ENCODE measurements at places on chromosomes 3 and 15. TPM values are rescaled to one million over a fixed set of nuclear protein-coding genes. Genes with fewer than 3 reads are reported as not detected.

Gene CADM2
- total RNA-seq = 0.26 TPM

Gene SLC38A3
- total RNA-seq = not detected

Gene RASSF1
- 15.5 TPM for total RNA-seq

Gene GRM7
- not detected for total RNA-seq

- no peak for DNase-seq
These were observed 115.2 kb downstream of the NTRK3 start for GRCh38 chr15:88141269-88141889.

DNA sequence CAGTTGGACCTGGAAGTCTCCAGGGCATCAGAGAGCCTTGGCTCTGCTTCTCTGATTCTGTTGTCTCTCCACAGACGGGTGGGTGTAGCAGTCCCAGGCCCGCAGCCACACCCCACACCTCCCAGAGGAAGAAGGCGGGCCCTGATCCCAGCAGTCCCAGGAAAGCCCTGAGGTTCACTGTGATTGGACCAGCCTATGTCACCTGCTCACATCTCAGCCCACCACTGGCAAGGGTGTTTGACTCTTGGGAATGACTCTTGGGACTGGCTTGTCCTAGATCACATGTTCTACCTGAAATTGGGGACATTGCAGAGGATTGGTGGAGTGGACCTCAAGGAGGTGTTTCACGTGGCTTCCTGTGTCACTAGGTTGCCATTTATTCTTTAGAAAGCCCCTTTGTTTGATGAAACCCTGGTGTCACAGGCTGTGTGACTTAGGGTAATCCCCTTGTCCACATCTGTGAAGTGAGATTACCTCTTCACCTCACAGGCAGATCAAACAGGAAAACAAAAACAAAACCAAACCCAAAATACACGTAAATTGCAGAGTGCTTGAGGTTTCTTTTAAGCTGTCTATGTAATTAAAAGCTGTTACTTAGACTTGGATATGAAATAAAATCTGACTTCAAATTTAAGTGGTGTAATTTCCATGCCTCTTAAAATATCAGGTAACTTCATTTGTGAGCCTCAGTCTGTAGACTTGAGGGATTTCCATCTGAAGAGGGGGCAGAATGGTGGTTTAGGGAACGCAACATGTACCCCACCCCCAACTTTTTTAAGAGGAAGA lies 26.7 kb downstream of the FLNB start:
- DNase-seq = no peak

Gene CELF6
- total RNA-seq = not detected

Gene IGDCC3
- not detected for total RNA-seq

- peak; percentile 60 for DNase-seq
These were observed 6.7 kb upstream of the SEC11A start for GRCh38 chr15:84722628-84723027.

- no peak for DNase-seq
These were observed 1.4 kb downstream of the NDUFB4 start for GRCh38 chr3:120597445-120598049.

GRCh38 chr3:23161896-23162570 lies 41.1 kb upstream of the UBE2E2 start:
- peak; percentile 70 for DNase-seq

Gene SLC28A2
- not detected for total RNA-seq

- peak; percentile 45 for DNase-seq
These were observed 507.7 kb downstream of the IGSF11 start for GRCh38 chr3:118526758-118527513.

- DNase-seq = peak; percentile 51
These were observed 213.7 kb downstream of the DIPK2A start for GRCh38 chr3:144185276-144185675.

GRCh38 chr3:29156086-29156715 lies 124.7 kb upstream of the RBMS3 start:
- peak; percentile 69 for DNase-seq

DNA sequence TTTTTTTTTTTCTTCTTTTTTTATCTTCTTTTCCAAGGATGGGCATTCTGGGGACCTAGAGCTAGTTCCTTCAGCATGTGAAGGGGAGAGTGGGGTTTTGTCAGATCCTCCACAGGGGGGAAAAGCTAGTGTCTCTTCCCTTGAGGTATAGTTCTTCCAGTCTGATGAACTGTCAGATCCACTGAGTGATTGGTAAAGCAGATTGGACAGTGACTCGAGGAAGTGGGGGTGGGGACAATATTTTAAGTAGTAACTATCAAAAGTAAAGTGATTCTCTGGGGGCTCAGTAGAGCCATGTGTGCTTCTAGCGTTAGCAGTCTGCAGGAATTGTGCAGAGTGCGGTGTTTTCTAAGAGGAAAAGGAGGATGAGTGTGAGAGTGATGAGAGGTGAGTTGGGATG lies 62.0 kb upstream of the TRIM71 start:
- DNase-seq = no peak

Gene ZNF660
- 0.26 TPM for total RNA-seq

DNA sequence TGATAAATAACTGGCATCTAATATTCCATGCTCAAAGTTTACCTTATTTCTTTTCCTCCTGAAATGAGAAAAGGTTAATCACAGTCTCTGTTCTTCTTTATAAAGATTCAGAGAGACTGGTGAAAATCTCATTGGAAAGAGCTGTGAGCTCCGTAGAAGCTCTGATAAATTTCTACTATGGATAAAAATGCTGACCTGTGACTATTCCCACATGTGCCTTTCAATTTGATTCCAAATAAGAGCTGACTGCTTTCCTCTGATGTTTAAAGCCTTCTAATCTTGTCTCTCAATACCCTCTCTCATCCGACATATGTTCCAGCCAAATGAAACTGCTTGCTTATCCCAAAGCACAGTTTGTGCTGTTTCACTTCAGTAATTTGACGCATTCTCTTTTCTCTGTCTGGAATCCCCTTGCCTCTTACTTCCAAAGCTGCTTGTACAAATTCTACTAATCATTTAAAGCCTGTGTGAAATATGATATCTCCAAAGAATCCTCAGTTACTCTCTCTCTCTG lies 130.1 kb downstream of the RTP4 start:
- DNase-seq = no peak

GRCh38 chr3:25252291-25252690 lies 175.8 kb upstream of the RARB start:
- no peak for DNase-seq

- DNase-seq = no peak
These were observed 208.0 kb upstream of the BHLHE40 start for GRCh38 chr3:4771243-4771642.

DNA sequence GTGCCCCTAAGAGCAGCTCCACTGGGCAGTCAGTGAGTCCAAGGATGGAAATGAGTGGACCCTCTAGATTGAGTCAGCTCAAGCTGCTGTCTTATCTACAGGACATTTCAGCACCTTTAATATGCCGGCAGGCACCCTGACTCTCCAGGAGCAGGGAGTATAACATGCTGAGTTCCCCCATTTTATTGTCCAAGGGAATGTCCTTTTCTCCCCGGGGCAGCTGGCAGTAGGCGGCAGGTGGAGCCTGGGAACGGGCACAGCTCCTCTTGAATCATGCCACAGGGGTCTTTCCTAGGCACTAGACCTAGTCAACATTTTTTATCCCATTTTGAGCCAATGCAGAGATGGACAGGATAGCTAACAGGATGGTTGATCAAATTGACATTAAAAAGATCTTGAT lies 14.8 kb downstream of the WNT7A start:
- no peak for DNase-seq

DNA sequence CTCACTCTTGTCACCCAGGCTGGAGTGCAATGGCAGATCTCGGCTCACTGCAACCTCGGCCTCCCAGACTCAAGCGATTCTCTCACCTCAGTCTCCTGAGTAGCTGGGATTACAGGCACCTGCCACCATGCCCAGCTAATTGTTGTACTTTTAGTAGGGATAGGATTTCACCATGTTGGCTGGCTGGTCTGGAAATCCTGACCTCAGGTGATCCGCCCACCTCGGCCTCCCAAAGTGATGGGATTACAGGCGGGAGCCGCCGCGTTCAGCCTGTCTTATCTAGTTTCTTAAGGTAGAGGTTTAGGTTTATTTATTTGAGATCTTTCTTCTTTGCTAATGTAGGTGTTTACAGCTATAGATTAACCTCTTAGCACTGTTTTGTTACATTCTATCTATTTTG lies 708.8 kb downstream of the ZNF385D start:
- no peak for DNase-seq

- no peak for DNase-seq
These were observed 24.2 kb downstream of the ZXDC start for GRCh38 chr3:126451511-126451910.

- DNase-seq = no peak
These were observed 43.5 kb upstream of the ZNF280D start for GRCh38 chr15:56776839-56777238.

DNA sequence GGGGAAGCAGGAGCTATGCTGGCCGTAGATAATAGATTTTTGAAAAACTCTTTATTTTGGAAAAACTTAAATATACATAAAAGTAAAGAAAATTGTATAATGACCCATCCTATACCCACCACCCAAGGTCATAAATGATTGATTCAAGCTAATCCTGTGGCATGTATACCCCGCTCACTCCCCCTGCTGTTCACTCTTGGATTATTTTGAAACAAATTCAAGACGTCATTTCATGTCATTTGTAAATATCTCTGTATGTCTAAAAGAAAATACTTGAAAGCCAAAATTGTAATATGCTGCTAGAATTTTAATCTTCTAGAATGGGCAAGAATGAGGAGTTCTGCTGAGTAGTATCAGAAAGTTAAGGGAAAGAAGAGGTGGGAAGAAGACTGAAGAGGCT lies 241.7 kb downstream of the FEZF2 start:
- DNase-seq = peak; percentile 15

Data from bronchial epithelial cell (primary cell).